Cerebellar nuclear complex (tissue), 1 donor: ENCODE measurements at places on chromosomes 4 and X.

- no peak for DNase-seq
These were observed 12.6 kb downstream of the DOCK11 start for GRCh38 chrX:118508221-118508620.

- DNase-seq: no peak
These were observed 71.7 kb downstream of the FANCB start for GRCh38 chrX:14801136-14801535.

DNA sequence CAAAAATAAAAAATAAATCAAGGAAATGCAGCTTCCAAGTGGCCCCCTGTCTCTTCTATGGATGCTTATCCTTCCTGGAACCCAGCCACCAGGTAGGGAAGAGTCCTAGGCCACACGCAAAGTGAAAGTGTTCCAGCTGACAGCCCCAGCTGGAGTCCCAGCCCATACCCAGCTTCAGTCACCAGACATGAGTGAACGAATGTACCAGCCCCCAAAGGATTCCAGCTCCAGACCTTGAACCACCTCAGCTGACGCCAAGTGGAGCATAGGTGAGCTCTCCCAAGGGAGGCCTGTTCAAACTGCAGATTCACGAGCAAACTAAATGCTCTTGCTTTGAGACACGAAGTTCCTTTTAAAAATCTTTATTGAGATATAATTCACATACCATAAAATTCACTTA is 62.0 kb downstream of the BCOR start:
- no peak for DNase-seq

DNA sequence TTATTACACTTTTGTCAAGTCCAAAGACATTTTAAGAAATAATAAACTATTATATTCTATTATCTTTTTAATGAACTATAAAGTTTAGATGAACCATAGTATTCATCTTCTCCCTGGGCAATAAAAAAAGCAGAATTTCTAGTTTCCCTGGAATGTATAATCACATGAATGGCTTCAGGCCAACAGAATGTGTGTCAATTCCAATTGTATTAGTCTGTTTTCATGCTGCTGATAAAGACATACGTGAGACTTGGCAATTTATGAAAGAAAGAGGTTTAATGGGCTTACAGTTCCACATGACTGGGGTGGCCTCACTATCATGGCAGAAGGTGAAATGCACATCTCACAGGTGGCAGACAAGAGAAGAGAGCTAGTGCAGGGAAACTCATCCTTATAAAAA is 70.7 kb upstream of the ANXA10 start:
- no peak for DNase-seq

- no peak for DNase-seq
These were observed 3.0 kb downstream of the RASGEF1B start for GRCh38 chr4:81468678-81469077.

- DNase-seq: no peak
These were observed 88.1 kb upstream of the STOX2 start for GRCh38 chr4:183816882-183817509.

- DNase-seq: no peak
These were observed 31.3 kb upstream of the ARHGEF38 start for GRCh38 chr4:105520819-105521790.

GRCh38 chrX:155611302-155611701 is 1.4 kb downstream of the TMLHE start:
- no peak for DNase-seq

- no peak for DNase-seq
These were observed 43.2 kb upstream of the SLC10A4 start for GRCh38 chr4:48439988-48440387.

GRCh38 chrX:13837290-13837745 is 20.4 kb upstream of the GPM6B start:
- DNase-seq: no peak

GRCh38 chrX:115367455-115367854 is 77.9 kb downstream of the LUZP4 start:
- DNase-seq: no peak

DNA sequence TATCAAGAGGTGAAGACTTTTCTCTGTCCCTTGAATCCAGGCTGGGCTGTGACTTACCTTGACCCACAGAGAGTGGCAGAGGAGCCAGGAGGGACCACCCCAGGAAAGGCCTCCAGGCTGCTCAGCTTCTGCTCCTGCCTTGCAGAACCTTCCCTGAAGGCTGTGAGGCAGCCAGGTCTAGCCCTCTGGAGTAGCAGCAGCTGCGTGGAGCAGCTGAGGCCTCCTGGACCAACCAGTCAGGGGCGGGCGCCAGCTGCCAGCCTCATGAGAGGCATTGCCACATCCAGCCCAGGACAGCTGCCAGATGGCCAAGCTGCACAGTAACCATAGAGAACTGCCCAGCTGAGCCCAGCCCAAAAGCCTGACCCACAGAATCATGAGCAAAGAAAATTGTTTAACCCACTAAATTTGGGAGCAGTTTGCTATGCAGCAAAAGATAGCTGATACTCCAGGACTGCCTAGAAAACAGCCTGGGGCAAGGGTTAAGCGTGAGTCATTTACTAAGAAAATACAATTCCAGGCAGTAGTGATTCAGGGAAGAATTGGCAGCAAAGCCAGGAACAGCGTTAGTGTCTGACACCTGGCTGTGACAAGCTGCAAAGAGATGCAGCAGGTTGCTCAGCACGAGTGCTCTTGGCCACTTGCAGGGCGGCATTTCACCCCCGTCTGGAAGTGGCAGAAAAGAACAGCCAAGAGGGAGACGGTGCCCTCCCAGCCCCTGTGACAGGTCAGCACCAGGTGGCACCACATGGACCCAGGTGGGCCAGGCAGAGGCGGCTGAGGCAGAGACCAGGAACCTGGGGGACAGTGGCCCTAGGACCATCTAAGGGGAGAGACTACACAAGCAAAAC is 14.7 kb upstream of the PDE6B start:
- no peak for DNase-seq

GRCh38 chrX:4249401-4249800 is 536.0 kb upstream of the PRKX start:
- DNase-seq: no peak

- DNase-seq: no peak
These were observed 459.7 kb downstream of the MID1IP1 start for GRCh38 chrX:39260965-39261364.

DNA sequence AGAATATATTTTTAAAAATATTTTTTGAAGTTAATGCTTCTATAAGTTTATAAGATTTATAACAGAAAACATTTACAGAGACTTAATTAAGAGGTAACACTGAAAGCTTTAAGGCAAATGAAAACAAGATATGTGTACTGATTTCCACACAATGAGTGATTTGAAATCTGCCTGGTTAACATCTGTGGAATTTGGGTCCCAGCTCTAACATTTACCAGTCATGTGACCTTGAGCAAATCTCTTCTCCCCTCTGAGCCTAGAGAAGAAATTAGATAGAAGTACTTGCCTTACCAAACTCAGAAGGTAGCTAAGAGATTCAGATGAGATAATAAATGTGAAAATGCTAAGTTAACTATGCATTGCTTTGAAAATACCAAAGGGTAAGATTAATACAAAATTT is 458.8 kb upstream of the LCORL start:
- no peak for DNase-seq

DNA sequence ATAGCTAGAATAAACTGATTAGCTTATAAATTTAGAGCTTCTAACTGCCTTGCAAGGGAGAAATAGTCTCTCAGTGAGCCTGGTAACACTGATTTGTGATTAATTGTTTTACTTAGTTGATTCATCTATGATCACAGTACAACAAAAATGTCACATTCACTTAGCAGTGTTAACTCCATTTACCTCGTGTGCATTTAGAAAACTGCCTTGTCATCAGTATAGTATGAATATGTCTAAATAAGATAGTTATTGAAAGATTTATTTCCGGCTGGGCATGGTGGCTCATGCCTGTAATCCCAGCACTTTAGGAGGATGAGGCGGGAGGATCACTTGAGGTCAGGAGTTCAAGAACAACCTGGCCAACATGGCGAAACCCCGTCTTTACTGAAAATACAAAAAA is 39.3 kb downstream of the FAM199X start:
- no peak for DNase-seq

- no peak for DNase-seq
These were observed 444.6 kb downstream of the IL15 start for GRCh38 chr4:142081025-142081424.

DNA sequence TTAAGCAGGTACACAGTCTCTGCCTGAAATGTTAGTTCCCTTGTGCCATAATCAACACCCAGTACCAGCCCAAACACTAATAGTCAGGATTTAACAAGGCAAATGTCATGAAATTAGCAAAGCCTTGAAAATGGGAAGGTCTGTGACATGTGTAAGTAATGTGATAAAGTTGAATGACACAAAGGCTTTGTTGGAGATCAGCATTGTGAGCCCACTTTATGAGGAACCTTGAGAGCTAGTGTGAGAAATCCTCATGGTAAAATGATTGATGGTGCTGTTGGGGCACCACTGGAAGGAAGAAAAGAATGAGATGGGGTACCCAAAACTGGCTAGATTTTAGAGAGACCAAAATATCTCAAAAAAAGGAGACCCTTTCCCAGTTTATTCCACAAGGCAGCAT is 3.3 kb upstream of the LIN54 start:
- DNase-seq: no peak
